ENCODE measurements at places on chromosomes 12 and 14.

DNA sequence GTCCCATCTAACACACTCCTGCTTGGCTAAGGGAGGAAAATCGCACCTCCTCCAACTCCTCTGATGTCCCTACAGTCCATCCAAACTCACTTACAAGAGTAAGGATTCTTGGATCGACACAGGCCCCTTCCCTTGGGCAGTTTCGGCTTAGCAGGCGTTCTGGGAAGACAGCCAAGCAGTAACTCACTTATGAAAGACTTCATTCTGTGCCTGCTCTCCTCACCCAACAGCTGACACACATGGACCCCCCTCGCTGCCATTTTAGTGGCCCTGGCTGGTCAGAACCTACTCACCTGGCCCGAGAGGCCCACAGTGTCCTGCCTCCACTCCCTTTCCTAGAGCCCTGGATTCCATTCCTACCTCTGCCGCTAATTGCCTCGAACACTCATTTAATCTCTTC lies 52.3 kb upstream of the BCL2L14 start:
- no peak for DNase-seq

DNA sequence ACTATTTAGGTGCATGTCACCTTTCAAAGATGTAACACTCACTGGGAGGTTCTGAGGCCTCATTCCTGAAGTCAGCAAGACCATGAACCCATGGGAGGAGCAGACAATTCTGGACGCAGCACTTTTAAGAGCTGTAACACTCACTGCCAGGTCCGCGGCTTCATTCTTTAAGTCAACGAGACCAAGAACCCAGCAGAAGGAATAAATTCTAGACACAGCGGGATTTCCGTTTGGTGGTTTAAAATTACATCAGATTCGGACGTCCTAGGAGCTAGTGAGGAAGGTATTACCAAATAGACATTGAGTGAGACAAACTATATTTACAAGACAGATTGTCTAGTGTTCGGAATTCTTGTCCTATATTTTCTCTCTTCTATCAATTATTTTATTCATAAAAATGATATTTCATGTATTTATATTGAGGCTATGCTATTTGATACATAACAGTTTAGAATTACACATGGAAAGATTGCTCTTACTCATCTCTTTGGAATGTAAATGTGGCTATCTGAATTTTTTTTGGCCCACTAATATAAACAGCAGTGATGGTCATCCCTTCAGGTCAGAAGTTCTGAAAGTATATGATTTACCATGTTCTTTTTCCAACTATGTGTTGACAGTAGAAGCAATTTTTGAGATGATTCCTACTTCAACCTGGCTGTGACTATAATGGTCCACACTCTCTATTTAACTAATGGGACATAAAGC lies 1973.0 kb upstream of the FLRT2 start:
- DNase-seq = no peak

- DNase-seq = no peak
These were observed 36.3 kb upstream of the HECTD1 start for GRCh38 chr14:31243860-31244259.

- DNase-seq = no peak
These were observed 1023.0 kb upstream of the ATXN7L3B start for GRCh38 chr12:73514672-73515071.

Measured in CD4-positive, alpha-beta T cell treated with Interleukin-6 at 100 ng/mL for 8 hours (primary cell).